ENCODE measurements at places on chromosomes 13 and 19.

DNA sequence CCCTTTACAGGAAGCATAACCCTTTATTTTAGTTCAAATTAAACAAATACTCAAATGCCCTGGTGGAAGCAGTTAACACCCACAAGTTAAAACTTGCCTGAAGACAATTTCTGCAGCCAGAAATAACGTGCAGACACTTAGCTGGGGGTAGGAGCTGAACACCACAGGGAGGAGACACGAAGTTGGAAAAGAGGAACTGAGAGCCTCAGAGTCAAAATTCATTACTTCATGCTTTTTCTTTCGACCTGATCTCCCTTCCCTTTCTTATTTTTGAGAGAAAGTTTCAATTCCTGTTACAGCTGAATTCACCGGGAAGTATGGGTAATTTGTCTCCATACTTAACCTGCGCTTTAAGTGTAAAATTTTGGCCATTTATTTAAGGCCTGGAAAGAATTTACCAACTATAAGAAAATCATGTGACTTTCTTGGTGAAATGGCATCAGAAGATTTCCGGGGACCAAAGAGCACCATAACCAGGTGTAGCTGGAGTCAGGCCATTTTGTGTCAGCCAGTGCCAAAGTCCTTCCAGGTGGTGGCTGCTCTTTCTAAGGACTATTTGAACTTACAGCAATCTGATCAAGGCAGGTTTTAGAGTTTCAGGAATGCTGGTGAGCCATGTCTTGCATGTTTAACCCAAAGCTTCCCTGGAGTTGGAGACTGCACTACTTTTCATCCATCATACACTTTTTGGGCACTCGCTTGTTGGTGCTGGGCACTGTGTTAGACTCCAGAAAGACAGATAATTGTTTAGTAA is 46.5 kb upstream of the RCBTB2 start:
- DNase-seq: no peak

GRCh38 chr19:40567750-40568494 is 8.8 kb upstream of the SHKBP1 start:
- no peak for DNase-seq

GRCh38 chr13:29509999-29510589 is 85.4 kb downstream of the SLC7A1 start:
- DNase-seq: no peak

GRCh38 chr13:31605076-31605860 is 134.1 kb upstream of the RXFP2 start:
- DNase-seq: no peak

Data from stimulated activated effector memory CD8-positive, alpha-beta T cell treated with anti-CD3 and anti-CD28 coated beads, Interleukin-12 subunit alpha, Interleukin-12 subunit beta, amount 100 ng/mL, for 72 hours (primary cell).